ENCODE measurements at places on chromosomes 4 and X.

DNA sequence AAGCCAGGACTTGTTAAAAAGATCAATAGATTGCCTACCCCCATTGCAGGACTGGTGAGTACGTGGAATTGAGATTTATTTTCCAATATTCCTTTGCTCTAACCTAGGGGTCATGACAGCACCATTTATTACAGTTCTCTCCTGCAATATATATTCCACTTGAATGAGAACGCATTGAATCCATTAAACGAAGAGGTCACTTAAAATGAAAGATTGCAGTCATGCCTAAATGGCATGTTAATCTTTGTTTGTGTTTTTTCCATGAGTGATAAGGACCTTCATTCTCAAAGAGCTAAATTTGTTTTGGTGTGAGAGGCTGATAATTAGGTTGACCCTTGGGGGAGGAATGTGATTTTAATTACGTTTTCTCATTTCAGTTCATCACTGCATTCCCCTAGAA lies 13.5 kb upstream of the LIMCH1 start:
- DNase-seq: no peak

- DNase-seq: no peak
Measured at GRCh38 chr4:186798951-186799659, 75.4 kb upstream of the FAT1 start.

DNA sequence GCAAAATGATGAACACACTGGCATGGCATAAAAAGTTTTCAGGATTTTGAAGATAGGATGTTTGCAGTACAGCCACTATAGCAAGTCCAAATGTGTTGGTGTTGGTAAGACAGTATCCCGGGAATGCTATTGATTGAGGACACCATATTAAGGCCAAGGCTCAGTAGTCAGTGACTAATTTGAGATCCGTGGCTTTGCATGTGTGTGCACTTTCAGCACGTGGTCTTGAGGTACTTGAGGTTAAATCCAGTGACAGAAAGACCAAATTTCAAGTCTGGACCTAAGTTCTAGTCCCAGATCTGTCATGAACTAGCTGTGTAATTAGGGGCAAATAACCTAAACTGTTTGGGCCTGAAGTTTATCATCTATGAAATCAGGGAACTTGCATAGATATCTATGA lies 76.5 kb upstream of the ETNPPL start:
- DNase-seq: no peak

- no peak for DNase-seq
Measured at GRCh38 chr4:53098681-53099121, 236.6 kb downstream of the RASL11B start.

- DNase-seq: no peak
Measured at GRCh38 chrX:63350465-63350877, 661 bp downstream of the SPIN4 start.

DNA sequence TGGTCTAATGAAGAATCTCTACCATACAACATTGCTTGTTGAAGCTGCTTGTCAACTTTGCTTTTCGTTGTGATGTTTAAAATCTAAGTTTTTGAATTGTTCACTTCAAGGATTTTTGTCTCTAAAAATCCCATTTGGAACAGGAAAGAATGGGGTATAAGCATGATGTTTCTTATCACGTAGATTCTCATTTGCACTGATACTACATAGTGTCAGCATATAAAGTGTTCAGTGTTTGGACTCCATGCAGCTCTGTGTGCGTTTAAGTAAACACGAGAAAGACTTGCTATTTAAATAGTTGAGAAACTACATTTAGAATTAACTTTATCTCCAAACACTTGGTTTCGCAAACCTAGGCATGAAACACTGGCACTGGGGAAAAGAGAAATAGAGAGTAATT lies 452.5 kb downstream of the NKX6-1 start:
- no peak for DNase-seq

DNA sequence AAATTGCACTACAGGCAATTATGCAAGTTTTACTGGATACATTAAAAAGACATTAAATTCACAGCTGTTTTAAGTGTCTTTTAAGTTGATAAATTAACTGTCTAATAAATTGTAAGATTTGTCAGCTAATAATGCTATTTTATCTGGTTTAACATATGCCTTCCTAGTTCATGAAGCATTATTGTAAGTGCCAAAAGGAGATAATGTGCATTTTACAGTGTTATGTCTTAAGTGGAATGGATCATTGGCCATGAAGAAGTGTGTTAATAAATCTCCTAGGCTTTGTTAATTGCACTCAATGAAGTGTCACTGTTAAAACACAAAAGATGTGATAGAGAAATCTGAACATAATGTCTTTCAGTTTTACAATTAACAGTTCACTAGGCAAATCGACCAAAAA lies 784.3 kb upstream of the POU3F4 start:
- DNase-seq: no peak

DNA sequence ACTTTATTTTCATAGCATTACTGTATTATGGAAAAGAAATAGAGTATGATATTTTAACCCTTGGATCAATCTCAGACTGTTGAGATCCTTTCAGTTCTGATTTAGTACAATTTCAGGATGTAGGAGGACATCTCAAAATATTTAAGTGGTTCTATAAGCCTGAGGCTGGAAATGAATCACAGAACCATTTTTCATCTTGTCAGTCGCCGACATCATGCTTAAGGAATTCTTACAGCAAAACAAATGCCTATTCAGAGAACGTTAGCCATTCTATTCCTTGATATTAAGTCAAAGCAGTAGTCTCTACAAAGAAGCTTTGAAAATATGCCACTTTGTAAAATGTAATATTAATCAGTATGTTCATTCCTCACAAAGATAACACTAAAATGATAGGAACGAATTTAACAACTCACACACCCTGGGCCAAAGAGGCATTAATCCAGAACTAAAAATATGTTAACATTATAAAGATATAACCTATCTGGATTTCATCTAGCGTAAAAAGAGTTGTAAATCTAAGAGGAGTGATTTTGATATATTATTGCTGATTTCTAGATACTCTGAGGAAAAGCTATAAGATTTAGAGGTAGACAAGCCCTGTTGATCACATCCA lies 152.0 kb downstream of the GASK1B start:
- no peak for DNase-seq

DNA sequence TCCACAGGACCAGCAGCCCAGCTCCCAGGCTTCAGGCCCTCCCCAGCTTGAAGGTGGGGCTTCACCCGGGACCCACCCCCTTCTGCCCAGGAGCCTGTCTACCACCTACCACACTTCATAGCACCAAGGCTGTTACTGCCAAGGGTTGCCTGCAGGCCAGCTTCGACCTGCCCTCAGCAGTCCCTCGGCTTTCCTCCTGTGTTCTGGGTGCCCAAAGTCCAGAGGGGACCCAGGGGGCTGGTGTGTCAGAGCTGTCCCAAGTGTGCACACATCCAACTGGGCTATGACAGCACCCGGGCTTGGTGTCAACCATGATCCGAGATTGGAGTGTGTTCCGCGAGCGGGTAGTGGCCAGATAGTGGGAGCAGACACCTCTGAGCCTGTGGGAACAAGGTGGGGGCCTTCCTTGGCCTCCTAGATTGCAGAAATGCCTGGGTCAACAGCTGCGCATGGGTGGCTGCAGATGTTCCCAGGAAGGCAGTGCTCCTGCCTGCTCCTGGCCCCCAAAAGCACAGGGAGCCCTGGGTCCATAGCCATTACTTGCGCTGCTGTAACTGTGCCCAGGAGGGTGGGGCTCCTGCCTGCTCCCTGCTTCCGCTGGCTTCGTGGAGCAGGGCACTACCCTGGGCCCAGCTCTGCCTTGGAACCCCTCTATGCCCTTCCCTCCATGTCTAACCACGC lies 16.8 kb downstream of the SULT1B1 start:
- no peak for DNase-seq

DNA sequence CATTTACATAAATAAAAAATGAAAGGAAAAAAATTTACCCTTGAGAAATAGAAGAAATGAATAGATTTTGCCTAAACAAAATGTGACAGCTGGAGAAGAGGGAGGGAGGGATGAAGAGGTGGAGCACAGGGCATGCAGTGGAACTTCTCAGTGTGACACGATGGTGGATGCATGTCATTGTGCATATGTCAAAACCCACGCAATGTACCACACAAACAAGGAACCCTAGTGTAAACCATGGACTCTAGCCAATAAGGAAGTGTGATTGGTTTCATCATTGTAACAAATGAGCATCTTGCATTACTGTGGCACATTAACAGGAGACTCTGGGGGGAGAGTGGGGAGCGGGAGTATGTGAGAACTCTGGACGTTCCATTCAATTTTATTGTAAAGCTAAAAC lies 58.6 kb downstream of the GATB start:
- DNase-seq: no peak

DNA sequence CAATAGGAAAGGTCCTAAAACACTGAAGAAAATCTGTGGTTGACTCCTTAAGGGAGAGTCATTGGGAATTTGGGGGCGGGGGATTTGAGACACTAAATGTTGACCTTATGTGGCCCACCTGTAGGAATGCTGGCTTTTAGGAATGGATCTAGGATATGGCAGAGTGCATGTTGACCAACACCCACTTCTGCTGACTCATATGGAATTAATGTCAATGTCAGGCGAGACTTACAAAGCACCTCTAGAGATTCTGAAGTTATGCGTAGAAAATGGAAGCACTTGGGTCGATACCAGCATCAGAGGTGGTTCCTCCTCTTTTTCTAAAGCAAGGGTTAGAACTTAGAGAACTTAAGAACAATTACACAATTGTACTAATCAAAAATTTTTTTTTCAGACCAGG lies 100.6 kb upstream of the CBR4 start:
- no peak for DNase-seq

DNA sequence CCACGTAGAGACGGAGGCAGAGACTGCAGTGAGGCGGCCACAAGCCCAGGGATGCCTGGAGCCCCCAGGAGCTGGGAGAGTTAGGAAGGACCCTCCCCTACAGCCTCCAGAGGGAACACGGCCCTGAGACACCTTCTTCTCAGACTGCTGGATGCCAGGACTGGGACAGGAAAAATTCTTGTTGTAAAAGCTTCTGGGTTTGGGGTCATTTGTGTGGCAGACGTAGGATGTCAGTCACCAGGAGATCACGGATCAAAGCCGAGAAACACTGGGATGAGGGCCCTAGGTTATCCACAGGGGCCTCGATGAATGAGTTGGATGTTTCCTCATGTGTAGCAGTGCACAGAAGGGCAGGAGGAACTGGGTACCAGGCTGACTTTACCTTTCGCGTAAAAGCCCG lies 163.7 kb downstream of the SHOX start:
- no peak for DNase-seq

GRCh38 chr4:148238811-148239493 lies 203.3 kb downstream of the NR3C2 start:
- DNase-seq: no peak

GRCh38 chr4:189414021-189414420 lies 526.7 kb upstream of the FRG1 start:
- DNase-seq: no peak

DNA sequence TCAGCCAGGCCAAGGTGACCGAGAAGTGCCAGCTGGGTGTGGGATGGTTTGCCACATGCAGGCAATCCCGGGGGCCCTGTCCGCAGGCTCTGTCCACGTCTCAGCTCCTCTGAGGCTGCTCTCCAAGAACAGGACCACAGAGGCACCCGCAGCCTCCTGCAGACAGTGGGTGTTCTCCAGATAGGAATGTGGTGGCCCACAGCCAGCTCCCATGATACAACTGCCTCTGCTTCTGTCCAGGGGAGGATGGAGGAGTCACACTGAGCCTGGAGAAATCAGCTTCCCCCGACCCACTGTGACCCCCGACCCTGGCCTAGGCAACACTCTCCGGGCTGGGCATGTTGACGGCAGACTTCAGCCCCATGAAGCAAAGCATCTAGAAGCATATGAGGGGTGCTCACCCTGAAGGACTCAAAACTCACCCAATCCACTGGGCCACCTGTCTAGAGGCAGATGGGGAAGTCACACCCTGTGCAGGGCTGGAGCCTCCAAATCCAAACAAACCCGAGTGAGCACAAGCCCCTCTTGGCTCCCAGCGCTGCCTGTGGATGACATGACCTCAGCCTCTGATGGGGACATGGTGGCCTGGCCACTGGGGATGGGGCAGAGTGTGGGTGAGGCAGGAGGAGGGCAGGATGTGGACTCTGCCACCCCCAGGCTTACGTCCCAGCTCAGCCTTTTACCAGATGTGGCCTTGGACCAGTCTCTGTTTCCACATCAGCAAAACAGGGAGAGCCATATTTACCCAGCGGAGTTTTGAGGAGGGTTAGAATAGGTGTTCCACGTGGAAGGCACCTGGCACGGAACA lies 102.3 kb downstream of the PSAPL1 start:
- no peak for DNase-seq

GRCh38 chr4:3720466-3720865 lies 45.7 kb upstream of the ADRA2C start:
- no peak for DNase-seq

GRCh38 chr4:6633091-6633906 lies 7.2 kb upstream of the MRFAP1 start:
- DNase-seq: no peak

DNA sequence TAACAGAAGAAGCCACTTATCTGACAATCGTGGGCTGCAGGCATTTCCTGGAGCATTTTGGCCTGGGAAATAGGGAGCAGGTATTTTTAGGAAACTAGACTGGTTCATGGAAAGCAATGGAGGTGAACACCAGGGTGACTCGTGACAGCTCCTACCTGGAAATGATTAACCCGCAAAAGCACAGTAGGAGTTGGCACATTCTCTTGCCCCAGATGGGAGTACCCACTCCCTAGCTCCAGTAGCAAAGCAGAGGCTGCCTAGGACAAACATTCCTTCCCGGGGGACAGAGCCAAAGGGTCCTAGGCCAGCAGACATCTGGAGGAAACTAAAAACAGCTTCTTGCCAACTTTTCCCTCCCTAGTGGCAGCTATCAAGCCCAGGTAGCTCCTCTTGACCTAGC lies 29.0 kb downstream of the RTL5 start:
- DNase-seq: no peak

DNA sequence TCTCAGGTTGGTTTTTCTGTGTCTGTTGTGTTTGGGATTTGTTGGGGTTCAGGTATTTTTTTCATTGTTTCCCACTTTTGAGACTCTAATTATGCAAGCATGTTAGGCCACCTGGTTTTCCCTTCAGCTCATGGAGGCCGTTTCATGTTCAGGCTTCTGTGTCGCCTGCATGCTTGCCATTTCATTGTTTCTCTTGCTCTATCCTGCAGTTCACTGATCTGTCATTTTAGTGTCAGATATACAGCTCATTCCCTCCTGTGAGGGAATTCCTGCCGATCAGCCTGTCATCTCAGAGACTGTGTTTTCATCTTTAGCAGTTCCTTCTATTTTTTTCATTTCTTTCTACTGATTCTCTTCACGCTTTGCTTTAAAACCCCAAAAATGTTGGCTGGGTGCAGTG lies 49.4 kb upstream of the HGFAC start:
- no peak for DNase-seq

GRCh38 chr4:186144198-186144945 lies 39.9 kb downstream of the FAM149A start:
- DNase-seq: no peak

DNA sequence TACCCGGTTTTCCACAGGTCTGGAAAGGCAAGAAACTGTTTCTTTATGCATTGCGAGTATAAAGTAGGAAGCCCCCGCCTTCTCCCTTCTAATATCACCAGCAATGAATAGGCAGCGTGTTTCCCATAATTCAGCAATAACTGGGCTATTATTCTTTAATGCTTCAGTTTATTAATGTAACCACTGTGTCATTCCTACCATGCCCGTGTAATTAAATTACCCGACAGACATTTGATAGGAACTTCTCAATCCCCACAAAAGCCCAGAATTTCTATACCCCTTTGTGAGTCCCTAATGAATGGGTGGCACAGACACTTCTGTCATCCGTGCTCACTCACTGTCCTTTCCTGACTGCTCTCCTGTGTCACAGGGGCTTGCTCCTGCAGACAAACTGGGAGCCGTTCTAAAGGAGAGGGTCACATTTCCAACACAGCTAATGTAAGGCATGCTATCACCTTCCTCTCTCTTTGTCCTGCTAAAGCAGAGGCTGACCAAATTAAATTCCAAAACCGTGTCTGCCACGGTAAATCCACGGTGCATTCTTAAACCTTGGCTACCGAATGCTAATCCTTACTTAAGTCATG lies 108.5 kb upstream of the MID1 start:
- DNase-seq: no peak
